ENCODE measurements at places on chromosomes 13 and 19.
A peak's percentile ranks its signal among the peaks of the same experiment; 100 is the strongest.

- DNase-seq: no peak
These were observed 83.1 kb downstream of the AKAP11 start for GRCh38 chr13:42355092-42355485.

DNA sequence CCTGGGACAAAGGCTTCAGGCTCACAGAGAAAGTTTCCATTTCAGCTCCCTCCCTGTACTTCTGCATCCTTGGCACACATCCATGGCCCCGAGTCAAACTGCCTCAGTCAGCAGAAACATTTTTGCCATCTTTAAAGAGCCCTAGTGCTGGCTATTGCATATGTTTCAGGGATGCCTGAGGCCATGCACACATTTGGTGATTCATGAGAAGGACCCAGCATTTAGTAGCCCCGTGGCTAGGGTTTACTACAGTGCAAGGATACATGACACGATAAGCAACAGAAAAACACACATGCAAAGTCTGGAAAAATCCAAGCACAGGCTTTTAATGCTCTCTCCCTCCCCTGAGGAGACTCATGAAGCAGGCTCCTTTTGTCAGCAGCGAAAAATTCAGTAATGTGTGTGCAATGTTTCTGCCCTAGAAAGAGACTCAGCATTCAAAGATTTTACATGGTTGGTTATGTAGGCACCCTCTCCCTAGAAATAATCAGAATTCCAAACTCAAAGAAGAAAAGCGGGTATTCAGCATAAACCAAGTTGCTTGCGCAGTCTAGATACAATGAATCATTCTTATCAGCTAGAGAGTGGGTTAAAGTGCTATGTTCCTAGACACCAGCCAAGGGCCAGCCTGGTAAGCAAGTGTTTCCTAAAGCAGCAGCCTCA lies 17.6 kb downstream of the ACOD1 start:
- no peak for DNase-seq

- DNase-seq: no peak
These were observed 97.2 kb upstream of the MAB21L1 start for GRCh38 chr13:35573639-35574038.

DNA sequence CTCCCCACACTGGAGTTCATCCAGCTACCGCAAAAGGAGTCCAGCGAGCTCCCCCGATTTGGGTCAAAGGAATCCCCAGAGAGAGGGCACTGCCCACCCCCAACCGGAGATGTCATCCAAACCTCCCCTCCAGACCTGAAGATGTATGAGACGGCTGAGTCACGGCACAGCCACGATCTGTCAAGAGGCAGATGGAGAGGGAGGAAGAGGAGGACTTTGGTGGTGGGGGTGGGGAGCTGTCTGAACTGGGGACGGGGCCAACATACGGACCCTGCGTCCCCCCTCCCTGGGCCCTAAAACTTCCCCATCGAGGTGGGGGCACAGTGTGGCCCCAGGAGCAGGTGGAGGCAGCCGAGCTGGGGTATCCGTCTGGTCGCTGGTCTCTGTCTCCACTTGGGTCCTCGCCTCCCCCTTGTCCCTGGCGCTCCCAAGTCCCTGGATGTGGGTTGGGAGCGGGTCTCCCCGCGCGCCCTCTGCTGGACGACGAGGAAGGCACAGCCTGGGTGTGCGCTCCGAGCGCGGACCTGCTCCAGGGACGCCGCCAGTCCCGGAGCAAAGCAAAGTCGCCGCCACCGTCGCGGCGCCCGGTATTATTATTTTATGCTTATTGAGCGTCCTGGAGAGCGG lies 3.8 kb downstream of the PDE4A start:
- peak; percentile 95 for DNase-seq

DNA sequence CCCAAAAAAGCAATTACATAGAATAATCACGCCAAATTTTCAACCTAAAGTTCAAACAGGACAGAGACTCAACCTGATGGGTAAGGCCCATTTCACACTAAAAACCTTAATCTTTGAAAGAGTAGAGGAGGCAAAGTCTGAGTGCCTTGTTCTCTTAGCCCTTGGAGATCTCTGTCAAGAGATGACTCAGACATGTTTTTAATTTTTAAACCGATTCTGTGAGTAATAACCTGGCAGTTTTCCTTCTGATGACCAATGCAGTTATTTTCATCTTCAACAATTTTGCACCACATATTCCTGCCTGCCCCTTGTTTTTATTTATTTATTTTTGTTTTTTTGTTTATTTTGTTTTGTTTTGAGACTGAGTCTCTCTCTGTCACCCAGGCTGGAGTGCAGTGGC lies 11.5 kb upstream of the TNFSF9 start:
- no peak for DNase-seq

Measured in KBM-7 (cell line).